ENCODE measurements at places on chromosomes 13 and 19.

- no peaks in the 10 kb centered on the region for H3K27me3 ChIP-seq
- DNase-seq, result no peak
- no peak overlapping the region for H3K4me3 ChIP-seq
- H3K36me3 ChIP-seq, result peaks cover 7% of the 10 kb centered on the region
Measured at GRCh38 chr19:2249880-2250765, 1.0 kb downstream of the AMH start.

GRCh38 chr19:19749117-19749907 lies 16.4 kb upstream of the ZNF14 start:
- no peaks in the 10 kb centered on the region for H3K36me3 ChIP-seq
- no peak for DNase-seq
- no peak overlapping the region for H3K4me3 ChIP-seq

GRCh38 chr13:39130301-39130700 lies 92.0 kb downstream of the NHLRC3 start:
- no peak overlapping the region for H3K4me3 ChIP-seq
- DNase-seq, result no peak
- no peak overlapping the region for H3K27ac ChIP-seq

DNA sequence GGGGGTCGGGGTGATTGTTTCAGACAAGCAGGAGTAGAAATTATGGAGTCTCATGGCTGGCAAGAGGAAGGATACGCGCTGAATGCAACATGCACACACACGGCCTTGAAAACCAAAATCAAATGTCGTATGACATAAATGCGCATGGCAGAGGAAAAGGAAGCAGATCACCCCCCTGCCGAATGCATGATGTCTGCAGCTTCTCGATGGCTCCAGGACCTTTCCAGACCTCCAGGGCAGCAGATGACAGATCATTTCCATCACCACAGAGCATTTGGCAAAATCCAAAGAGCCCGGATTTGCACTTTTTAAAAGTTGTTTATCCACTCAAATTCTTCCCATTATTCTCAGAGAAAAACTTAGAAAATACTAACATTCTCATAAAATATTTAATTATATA lies 211.7 kb downstream of the NHLRC3 start:
- H3K4me1 ChIP-seq, result no peaks in the 10 kb centered on the region
- peaks cover 5% of the 10 kb centered on the region for H3K27me3 ChIP-seq
- no peak for DNase-seq
- H3K4me3 ChIP-seq, result no peak overlapping the region
- H3K27ac ChIP-seq, result no peak overlapping the region
- H3K36me3 ChIP-seq, result no peaks in the 10 kb centered on the region

DNA sequence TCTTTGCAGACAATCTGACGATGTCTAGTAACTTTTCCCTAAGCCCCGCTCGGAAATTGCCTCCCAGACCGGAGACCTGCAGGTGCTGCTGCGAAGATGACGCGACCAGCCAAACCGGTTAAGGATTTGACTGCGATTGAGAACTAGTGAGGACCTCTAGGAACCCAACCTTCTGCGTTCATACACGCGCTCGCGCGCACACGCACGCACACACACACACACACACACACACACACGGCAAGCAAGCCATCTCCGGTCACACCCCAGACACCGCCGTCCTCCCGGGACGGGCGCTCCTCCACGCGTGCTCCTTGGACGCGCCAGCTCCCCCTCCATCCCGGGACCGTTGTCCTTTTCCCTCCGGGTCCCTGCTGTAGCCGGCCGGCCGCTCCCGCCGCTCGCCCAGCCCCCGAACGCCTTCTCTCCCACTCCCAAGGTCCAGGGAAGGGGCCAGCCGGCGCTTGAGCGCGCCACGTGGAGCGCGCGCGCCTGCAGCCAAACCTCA lies 1.2 kb downstream of the TBC1D4 start:
- H3K27ac ChIP-seq, result no peak overlapping the region
- DNase-seq, result peak; percentile 14
- H3K27me3 ChIP-seq, result peaks cover 33% of the 10 kb centered on the region

DNA sequence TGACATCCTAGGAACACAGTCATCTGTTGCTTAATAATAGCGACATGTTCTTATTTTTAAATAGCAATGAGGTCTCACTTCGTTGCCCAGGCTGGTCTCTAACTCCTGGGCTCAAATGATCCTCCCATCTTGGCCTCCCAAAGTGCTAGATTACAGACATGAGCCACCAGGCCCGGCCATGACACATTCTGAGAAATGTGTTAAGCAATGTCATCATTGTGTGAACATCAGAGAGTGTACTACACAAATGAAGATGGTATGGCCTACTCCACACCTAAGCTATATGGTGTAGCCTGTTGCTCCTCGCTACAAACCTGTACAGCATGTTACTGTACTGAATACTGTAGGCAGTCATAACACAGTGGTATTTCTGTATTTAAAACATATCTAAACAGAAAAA lies 24.6 kb upstream of the GARRE1 start:
- no peak for DNase-seq
- no peak overlapping the region for H3K27ac ChIP-seq
- peaks cover 6% of the 10 kb centered on the region for H3K4me1 ChIP-seq
- H3K4me3 ChIP-seq, result no peak overlapping the region
- H3K36me3 ChIP-seq, result peaks cover 17% of the 10 kb centered on the region

- no peak overlapping the region for H3K4me3 ChIP-seq
- H3K4me1 ChIP-seq, result peaks cover 36% of the 10 kb centered on the region
- no peak overlapping the region for H3K27ac ChIP-seq
- DNase-seq, result no peak
- peaks cover 35% of the 10 kb centered on the region for H3K36me3 ChIP-seq
Measured at GRCh38 chr13:99327761-99328160, 20.6 kb upstream of the GPR183 start.

GRCh38 chr19:13974073-13974472 lies 21.8 kb downstream of the DCAF15 start:
- H3K4me3 ChIP-seq, result no peak overlapping the region
- H3K27ac ChIP-seq, result peak overlapping the region; percentile 1
- no peaks in the 10 kb centered on the region for H3K36me3 ChIP-seq
- DNase-seq, result no peak

DNA sequence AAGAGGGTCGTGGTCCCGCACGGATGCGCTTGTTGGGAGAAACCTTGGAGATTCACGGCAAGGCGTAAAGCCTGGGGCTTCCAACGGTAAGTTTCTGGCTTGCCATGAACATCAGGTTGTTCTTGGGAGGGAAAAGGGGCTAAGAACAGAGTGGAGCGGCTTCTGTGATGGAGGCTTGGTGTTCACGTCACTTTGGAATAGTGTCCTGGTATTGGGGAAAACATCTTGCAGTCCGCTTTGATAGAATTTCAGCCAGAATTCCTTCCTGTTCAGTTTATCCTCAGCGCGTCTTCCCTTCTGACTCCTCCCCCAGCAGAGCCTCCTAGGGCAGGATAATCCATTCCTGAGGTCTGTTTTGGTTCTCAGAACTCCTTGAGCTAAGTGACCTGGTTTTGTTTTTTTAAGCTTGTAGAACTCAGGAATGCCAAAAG lies 2.0 kb downstream of the KCTD15 start:
- H3K4me1 ChIP-seq, result peaks cover 5% of the 10 kb centered on the region
- no peaks in the 10 kb centered on the region for H3K36me3 ChIP-seq
- DNase-seq, result no peak
- H3K27ac ChIP-seq, result no peak overlapping the region
- peak overlapping the region; percentile 66 for H3K4me3 ChIP-seq

GRCh38 chr13:94548382-94548781 lies 47.6 kb downstream of the TGDS start:
- H3K36me3 ChIP-seq, result peaks cover 8% of the 10 kb centered on the region
- DNase-seq, result no peak
- peak overlapping the region; percentile 100 for H3K27ac ChIP-seq
- H3K4me1 ChIP-seq, result peaks cover 24% of the 10 kb centered on the region

DNA sequence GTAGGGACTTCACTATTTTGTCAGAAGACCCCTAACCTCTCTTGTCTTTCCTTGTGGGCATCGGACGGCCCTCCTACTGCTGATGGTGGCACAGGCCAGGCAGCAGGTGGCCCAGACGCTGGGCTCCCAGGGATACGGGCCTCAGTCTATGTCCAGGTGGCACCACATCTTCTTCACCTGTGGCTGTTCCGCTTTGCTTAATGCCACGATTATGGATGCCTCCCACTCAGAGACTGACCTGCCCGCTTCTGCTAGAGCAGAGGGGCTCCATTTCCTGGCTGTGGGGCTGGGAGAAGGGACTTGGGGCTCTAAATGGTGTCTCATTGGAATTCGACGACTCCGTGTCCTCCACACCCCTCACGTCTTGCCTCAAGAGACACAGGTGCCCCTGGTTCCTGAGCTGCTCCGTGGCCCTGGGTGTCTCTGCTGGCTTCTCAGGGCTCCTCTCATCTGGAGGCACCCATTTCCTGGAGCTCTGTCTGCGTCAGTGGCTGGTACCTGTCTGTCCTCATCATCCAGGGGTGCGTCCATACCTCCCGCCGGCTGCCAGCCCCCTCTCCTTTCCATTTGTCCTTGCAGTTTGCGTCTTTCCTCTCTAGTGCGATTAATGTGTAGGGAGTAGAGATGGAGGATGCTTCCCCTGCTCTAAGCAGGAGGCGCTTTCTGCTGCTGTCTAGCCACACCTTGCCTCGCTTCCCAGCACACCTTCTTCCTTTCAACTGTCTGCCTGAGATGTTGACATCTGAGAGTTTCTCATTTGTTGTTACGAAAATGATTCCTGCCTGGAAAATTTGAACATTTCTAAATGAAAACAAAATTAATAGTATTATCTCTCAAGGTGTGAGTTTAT lies 63.4 kb downstream of the TEX29 start:
- peaks cover 58% of the 10 kb centered on the region for H3K27me3 ChIP-seq
- no peaks in the 10 kb centered on the region for H3K4me1 ChIP-seq
- no peak overlapping the region for H3K27ac ChIP-seq
- H3K36me3 ChIP-seq, result no peaks in the 10 kb centered on the region
- no peak for DNase-seq

GRCh38 chr13:50758796-50759195 lies 84.7 kb downstream of the DLEU7 start:
- DNase-seq, result no peak
- no peaks in the 10 kb centered on the region for H3K27me3 ChIP-seq
- peak overlapping the region; percentile 76 for H3K27ac ChIP-seq
- no peak overlapping the region for H3K4me3 ChIP-seq

GRCh38 chr13:79427883-79428282 lies 21.8 kb upstream of the RBM26 start:
- no peak overlapping the region for H3K4me3 ChIP-seq
- H3K4me1 ChIP-seq, result no peaks in the 10 kb centered on the region
- H3K27me3 ChIP-seq, result no peaks in the 10 kb centered on the region
- peaks cover 5% of the 10 kb centered on the region for H3K36me3 ChIP-seq

DNA sequence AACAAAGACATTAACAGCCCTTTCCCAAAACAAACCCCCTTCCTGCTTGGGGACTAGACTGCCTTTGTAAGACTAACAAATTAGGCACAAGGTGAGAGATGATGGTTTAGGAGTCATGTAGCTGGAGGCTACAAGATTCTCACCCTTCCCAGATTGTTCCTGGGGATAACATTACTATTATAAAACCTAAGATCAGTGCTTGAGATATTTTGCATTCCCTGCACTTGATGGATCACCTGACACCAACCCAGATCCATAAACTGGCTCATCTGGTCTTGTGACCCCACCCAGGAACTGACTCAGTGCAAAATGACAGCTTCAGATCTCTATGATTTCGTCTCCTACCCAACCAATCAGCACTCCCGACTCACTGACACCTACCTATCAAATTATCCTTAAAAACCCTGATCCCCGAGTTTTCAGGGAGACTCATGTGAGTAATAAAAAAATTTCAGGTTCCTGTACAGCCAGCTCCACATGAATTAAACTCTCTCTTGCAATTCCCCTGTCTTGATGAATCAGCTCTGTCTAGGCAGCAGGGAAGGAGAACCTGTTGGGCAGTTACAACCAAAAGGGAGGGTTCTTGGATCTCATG lies 2.4 kb upstream of the ZNF616 start:
- no peak overlapping the region for H3K27ac ChIP-seq
- no peaks in the 10 kb centered on the region for H3K36me3 ChIP-seq
- H3K4me3 ChIP-seq, result no peak overlapping the region
- H3K4me1 ChIP-seq, result peaks cover 39% of the 10 kb centered on the region

- H3K36me3 ChIP-seq, result peaks cover 8% of the 10 kb centered on the region
- H3K27ac ChIP-seq, result no peak overlapping the region
- H3K4me3 ChIP-seq, result no peak overlapping the region
- peaks cover 7% of the 10 kb centered on the region for H3K4me1 ChIP-seq
- DNase-seq, result no peak
Measured at GRCh38 chr19:3225677-3226093, 1.2 kb downstream of the CELF5 start.

DNA sequence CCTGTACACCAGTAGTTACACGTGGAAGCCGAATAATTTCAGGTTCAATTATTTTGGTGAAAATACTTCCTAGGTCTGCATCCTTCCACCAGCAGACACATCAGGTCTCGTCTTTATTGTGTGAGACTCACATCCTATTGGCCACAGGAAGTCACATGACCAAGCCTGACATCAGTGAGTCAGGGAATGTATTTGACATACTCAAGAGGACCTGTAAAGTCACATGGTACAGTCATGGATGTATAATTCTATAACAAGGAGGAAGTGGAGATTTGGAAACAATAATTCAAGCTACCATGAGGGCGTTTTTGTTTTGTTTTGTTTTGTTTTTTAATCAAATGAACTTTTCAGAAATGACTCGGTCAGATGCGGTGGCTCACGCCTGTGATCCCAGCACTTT lies 9.3 kb upstream of the HIF3A start:
- no peaks in the 10 kb centered on the region for H3K36me3 ChIP-seq
- no peak for DNase-seq
- no peak overlapping the region for H3K27ac ChIP-seq

Measured in naive B cell (primary cell).